Neural crest cell (in vitro differentiated cells): ENCODE measurements at places on chromosomes 4 and X. TPM values are rescaled to one million over a fixed set of nuclear protein-coding genes. Genes with fewer than 3 reads are reported as not detected.
A peak's percentile ranks its signal among the peaks of the same experiment; 100 is the strongest.

BEX1 gene
- total RNA-seq, result 60.0 TPM in 2 replicates

PHOX2B gene
- total RNA-seq, result 28.4 and 28.5 TPM in 2 replicates

HMX1 gene
- 0.91 and 1.1 TPM in 2 replicates for total RNA-seq

TDO2 gene
- not detected in 2 replicates for total RNA-seq

CDS1 gene
- total RNA-seq, result 1.1 and 1.3 TPM in 2 replicates

TCEANC gene
- total RNA-seq, result 3.7 and 4.6 TPM in 2 replicates

RBM41 gene
- total RNA-seq, result 15.8 and 22.4 TPM in 2 replicates

CXCL5 gene
- total RNA-seq, result 0.28 and 0.45 TPM in 2 replicates

GRCh38 chr4:38490753-38491446 is 173.1 kb upstream of the KLF3 start:
- DNase-seq, result no peak

DNA sequence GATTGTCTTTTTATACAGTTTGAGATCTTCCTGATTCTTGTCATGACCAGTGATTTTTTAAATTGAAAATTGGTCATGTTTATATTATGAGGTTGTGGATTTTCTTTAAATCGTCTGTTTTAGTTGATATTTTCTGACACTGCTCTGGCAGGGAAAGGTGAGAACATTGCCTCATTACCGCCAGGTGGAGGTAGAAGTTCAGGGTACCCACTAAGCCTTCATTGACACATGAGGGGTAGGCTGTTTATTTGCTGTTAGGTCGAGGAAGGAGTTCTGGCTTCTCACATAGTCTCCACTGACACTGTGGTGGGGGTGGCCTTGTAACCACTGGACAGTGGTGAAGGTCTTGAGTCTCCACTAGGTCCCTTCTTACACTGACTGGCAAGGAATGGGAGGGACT is 117.6 kb upstream of the GPR101 start:
- DNase-seq, result no peak

- DNase-seq, result no peak
These were observed 100.8 kb downstream of the BEND2 start for GRCh38 chrX:18119856-18120255.

GRCh38 chr4:26178854-26179253 is 142.0 kb upstream of the RBPJ start:
- no peak for DNase-seq

- DNase-seq, result no peak
These were observed 2.7 kb upstream of the NEUROG2 start for GRCh38 chr4:112518675-112519074.

DNA sequence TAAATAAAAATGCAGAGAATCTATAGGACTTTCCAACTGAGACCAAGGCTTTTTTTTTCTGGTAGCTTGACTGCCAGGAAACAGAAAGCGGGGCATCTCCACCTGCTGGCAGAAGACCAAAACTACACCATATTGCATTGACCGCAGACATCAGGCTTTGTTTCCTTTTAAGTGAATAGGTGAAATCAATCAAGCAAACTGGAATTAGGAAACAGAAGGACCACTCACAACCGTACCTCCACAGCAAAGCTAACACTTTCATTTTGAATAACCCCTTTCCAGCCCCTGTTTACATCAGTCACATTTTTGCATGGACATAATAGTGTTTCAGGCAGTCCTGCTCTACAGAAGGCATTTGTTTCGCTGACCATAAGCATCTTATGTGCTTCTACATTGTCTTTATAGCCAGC is 218.2 kb downstream of the IDS start:
- DNase-seq, result peak; percentile 43

- DNase-seq, result no peak
These were observed 357.6 kb upstream of the CPEB2 start for GRCh38 chr4:14644580-14645282.

DNA sequence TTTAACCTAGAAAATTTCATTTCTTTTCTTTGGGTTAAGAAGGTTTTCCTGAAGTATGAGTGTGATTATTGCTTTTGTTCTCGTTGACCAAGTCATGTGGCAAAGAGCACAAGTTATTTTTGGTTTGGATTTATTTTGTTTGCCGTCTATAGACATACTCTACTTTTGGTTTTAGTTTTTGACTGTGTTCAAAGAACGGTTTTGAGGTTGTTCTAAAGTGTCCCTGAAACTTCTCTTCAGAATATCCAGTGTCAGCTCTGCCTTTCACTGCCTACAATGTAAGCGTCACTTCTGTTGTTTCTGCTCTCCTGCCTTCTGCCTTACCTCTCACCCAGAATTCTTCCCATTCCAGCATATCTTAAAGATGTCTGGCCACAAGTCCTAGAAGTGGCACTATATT is 812.2 kb downstream of the C4orf33 start:
- no peak for DNase-seq

- no peak for DNase-seq
These were observed 126.1 kb downstream of the GPC3 start for GRCh38 chrX:133859336-133859735.

- DNase-seq, result no peak
These were observed 82.4 kb downstream of the MAGED1 start for GRCh38 chrX:51975811-51976210.

DNA sequence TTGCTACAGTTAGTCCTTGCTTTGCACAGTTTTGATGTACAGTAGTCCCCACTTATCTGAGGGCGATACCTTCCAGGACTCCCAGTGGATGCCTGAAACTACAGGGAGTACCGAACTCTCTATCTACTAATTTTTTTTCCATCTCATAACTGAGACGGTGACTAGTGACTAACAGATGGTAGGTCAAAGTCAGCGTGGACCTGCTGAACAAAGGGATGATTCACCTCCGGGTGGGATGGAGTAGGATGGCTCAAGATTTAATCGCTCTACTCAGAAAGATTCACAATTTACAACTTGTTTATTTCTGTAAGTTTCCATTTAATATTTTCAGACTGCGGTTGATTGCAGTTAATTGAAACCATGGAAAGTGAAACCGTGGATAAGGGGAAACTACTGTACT is 655.8 kb downstream of the ZNF674 start:
- no peak for DNase-seq

GRCh38 chr4:73723928-73724327 is 16.4 kb upstream of the CXCL8 start:
- no peak for DNase-seq

GRCh38 chr4:109248322-109248900 is 54.0 kb downstream of the COL25A1 start:
- DNase-seq, result no peak

DNA sequence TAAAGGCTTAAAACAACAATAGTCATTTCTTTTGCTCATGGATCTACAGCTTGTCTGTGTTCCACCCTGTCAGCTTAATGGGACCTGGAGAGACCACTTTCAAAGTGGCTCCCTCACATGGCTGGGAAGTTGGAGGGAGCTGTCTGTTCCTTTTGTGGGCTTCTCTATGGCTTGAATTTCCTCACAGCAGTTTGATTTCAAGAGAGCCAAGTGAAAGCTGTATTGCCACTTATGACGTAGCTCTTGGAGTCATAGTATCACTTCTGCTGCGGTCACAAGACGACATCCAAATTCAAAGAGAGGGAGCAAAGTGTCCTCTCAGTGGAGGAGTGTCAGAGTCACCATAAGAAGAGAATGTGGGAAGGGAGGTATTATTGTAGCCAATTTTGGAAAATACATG is 22.7 kb upstream of the ACSL1 start:
- no peak for DNase-seq

DNA sequence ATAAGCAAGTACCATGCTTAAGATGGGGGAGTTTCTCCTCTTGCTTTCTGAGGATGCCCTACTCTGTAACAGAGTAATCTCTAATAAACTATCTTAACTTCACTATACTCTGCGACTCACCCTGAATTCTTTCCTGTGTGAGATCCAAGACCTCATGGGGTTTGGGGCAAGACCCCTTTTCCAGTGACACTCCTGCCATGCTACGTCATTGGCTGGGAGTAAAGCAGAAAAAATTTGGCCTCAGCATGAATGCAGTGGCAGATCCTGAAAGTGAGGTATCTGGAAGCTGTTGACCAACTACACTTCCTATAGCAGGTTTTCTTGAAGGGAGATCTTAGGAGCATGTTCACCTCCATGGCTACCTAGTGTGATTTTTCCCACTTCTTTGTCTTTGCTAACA is 109.1 kb upstream of the MED14 start:
- DNase-seq, result no peak

DNA sequence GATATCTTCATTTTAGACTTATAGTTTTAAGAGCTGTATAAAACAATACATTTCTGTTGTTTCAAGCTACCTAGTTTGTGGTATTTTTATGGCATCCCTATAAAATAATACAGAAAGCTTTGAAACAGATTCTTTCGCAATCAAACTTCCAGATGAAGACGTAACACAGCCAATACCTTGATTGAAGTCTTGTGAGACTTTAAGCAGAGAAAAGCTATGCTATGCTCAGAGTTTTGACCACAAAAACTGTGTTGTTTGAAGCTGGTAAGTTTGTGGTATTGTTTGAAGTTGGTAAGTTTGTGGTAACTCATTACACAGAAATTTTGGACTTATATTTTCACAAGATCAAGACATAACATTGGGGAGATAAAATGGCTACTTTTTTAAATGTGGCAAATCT is 201.8 kb upstream of the UGT8 start:
- no peak for DNase-seq

DNA sequence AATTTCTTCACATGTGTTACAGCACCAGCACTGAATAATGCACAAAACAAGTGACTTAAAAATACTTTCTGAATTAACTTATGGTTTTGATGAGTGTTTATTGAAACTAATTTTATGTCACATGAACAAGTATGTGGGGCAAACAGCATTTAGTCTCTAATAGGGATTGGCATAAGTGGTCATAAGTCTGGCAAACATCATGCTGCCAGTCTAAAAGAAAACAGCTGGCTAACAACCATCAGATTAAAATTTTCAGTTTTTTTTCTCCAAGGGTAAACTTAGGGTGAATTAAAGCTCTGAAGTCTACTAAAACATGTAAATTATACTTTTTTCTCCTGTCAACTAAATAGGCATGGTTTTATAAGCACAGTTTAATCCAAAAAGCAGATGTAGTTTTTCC is 1014.2 kb downstream of the FAT4 start:
- DNase-seq, result no peak

DNA sequence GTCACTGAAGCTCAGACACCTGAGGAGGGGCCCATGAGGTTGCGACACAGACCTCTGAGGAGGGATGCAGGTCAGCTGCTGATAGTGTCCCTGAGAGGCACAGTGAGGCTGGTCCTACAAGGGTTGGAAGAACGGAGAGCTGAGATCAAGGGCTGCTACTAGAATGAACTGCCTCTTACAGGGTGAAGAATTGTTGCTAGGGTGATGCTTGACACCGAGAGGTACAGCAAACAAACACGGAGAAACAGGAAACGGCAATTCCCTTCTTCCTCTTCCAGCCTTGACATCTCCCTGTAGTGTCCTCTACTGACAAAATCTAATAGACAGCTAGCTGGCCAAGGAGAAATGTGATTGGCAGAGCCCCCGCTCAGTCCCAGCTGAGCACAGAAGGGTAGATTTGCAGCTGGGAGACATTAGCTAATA is 11.8 kb upstream of the HPGDS start:
- no peak for DNase-seq

DNA sequence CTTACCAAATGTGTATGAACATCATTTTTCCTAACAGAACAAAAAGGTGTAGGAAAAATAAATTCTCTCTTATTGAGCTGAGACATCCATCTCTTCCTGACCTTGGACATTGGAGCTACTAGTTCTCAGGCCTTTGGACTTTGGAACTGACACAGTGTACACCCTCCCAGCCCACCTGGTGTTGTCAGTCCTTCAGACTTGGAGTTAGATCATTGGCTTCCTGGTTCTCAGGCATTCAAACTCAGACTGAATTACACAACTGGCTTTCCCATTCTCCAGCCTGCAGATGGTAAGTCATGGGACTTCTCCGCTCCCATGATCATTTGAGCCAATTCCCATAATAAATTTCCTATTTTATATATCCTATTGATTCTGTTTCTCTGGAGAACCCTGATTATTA is 84.8 kb upstream of the EDNRA start:
- DNase-seq, result no peak

- no peak for DNase-seq
These were observed 129.0 kb upstream of the TEX13A start for GRCh38 chrX:105349476-105349875.

GRCh38 chr4:8574796-8575370 is 5.3 kb upstream of the GPR78 start:
- no peak for DNase-seq

GRCh38 chr4:76991161-76991660 is 41.7 kb downstream of the SEPTIN11 start:
- no peak for DNase-seq

- no peak for DNase-seq
These were observed 212.4 kb upstream of the PACRGL start for GRCh38 chr4:20487852-20488251.

DNA sequence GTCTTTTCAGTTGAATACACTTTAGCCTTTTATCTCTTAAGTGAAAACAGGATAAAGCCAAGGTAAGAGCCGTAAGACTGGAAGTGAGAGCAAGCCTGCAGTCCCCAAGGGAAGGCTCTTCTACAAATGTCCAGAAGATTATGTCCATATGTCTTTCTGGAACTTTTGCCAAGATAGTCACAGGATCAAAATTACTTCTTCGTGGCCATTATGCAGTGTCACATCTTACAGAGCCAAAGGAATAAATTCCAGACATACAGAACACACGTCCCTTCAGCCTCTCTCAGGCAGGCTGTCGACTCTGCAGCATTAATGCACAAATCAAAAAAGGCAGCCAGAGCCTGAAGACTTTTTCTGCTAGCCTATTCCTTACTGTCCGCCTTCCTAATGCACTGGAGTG is 10.9 kb upstream of the GATB start:
- DNase-seq, result no peak

GRCh38 chrX:130393451-130394074 is 8.1 kb upstream of the GPR119 start:
- peak; percentile 36 for DNase-seq

DNA sequence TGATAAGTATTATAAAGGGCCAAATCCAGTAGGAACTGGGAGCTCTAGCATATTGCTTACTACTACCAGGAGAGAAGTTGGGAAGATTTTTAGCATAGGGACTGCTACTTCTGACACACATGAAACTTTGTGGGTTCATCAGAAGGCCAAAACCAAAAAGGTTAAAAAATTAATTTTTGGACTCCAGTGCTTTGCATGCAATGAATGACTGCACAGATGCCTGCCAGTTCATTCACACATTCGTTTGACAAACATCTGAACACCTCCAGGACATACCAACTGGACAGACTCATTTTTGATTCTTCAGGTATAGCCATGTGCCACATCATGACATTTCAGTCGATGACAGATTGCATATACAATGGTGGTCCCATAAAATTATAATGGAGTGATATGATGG is 79.8 kb downstream of the MID1IP1 start:
- DNase-seq, result no peak
